ENCODE measurements at places on chromosomes 3 and 15.

GRCh38 chr3:139934613-139935015, 371 bp upstream of the CLSTN2 start:
- peak; percentile 13 for DNase-seq

DNA sequence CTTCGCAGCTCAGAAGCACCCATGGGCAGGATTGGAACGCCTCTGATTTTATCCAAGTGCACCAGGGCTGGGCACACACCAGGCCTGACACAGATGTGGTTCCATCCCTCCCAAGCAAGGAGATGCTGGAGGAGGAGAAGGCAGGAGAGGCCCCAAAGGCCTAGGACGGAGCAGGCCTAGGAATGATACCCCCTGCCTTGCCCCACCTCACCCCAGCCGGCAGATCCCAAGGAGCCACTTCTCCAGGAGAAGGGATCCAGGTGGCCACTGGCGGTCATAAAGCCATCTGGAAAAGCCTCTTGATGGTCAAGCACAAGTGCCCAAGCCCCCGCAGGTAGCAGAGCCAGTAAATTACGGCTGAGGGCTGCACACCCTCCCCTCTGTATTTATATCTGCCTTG, 211.8 kb downstream of the TBC1D2B start:
- DNase-seq: no peak

GRCh38 chr15:25543196-25543595, 104.4 kb upstream of the UBE3A start:
- no peak for DNase-seq

DNA sequence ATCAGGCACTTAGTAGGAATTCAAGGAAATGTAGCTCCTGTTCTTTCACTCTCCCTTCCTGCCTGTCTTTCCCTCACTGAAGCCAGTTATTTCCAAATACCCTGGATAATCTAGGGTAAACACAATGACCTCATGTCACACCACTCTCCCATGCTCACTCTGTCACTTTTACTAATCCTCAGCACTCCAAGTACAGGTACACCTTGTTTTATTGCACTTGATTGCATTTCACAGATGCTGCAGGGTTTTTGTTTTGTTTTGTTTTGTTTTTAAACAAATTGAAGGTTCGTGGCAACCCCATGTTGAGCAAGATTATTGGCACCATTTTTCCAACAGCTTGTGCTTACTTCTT, 40.8 kb downstream of the PPM1L start:
- DNase-seq: no peak

- DNase-seq: no peak
Measured at GRCh38 chr15:99994849-99995248, 261.6 kb upstream of the LYSMD4 start.

DNA sequence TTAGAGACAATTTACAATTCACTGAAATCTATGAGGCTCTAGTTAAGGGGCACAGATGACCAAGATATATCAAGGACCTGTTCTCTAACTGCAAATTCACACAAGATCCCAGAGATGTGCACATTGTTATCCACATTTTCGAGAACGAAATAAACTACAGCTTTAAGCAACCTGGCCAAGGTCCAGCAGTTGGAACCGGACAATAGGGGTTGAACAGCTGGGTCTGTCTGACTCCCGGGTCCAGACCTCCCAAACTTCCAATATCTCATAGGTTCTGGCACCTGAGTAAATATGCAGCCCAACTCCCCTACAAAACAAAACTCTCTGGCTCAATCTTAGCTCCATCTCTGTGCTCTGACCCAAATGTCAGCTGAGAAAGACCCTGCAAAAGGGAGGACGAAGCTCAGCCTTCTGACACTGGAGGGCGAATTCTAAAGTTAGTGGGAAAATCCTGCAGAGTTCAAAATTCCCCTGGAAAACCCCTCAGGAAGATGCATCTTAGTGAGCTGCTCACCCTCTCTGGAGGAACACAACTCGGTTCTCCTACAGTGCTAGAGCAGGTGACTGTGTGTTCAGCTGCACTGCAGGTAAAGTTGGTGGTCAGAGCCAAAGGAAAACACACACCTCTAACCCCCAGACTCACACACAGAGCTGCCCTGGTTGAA, 14.2 kb upstream of the SPATA12 start:
- no peak for DNase-seq

- DNase-seq: no peak
Measured at GRCh38 chr3:57951066-57951882, 56.9 kb upstream of the FLNB start.

DNA sequence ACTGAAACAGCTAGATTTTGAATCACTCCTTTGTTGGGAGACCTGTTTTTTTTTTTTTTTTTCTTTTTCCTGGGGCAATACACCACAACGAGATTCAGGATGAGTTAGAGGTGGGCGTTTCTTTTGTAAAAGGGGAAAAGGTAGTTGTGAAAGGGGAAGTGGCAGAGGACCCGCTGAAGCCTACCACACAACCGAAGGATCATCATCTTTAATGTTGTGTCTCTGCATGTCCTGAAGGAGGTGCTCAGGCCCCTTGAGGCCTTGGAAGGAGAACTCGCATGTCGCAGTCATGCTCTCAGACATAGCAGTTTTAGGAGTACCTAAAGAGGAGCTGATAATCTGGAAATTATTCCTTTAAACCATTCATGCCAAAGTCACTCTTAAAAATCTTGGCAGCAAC, 137.9 kb upstream of the LRIG1 start:
- DNase-seq: no peak

DNA sequence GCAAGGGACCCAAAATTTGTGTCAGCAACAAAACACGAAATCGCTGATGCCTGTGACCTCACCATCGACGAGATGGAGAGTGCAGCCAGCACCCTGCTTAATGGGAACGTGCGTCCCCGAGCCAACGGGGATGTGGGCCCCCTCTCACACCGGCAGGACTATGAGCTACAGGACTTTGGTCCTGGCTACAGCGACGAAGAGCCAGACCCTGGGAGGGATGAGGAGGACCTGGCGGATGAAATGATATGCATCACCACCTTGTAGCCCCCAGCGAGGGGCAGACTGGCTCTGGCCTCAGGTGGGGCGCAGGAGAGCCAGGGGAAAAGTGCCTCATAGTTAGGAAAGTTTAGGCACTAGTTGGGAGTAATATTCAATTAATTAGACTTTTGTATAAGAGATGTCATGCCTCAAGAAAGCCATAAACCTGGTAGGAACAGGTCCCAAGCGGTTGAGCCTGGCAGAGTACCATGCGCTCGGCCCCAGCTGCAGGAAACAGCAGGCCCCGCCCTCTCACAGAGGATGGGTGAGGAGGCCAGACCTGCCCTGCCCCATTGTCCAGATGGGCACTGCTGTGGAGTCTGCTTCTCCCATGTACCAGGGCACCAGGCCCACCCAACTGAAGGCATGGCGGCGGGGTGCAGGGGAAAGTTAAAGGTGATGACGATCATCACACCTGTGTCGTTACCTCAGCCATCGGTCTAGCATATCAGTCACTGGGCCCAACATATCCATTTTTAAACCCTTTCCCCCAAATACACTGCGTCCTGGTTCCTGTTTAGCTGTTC, 34.9 kb downstream of the CHDH start:
- DNase-seq: no peak

GRCh38 chr3:47003056-47003410, 23.6 kb downstream of the NBEAL2 start:
- DNase-seq: no peak

- no peak for DNase-seq
Measured at GRCh38 chr3:23594894-23595670, 210.7 kb upstream of the UBE2E1 start.

DNA sequence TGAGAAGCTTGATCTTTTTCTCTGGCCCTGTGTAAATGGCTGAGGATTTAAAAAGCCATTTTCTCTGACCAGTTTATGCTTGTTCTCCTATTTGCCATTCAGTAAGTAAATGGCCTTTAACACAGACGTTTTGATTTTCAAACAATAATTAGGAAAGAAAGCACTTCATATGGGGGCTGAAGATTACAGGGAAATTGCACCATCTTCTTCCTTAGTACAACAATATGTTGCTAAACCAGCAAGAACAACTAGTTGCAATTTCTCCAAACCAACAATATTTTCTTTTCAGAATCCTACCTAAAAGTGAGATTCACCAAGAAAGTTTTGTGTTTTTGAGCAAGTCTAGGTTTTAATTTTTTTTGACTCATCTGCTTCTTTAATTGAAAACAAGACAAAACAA, 80.5 kb upstream of the CCNL1 start:
- DNase-seq: no peak

DNA sequence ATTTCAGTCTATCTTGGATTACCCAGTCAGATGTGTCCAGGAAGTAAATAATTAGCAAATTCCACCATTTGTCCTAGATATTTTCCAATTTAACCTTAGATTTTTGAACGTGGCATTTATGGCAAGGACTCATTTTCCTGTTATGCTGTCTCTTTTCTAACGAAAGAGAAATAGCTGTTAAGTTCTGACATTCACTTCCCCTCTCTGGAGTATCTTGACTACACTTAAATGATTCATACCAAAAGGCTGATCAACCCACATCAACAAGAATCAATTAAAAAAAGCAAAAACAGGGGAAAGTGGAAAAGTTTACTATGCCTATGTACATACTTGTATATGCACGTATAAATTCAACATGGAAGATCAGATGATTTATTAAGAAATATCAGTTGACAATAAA, 149.9 kb downstream of the FRMD5 start:
- DNase-seq: no peak

- no peak for DNase-seq
Measured at GRCh38 chr3:52609316-52609815, 73.0 kb downstream of the UQCC5 start.

All from T-helper 2 cell (primary cell).